SJCRH30 (cell line): ENCODE measurements at places on chromosomes 1 and 21.

- DNase-seq = peak; percentile 55
These were observed 215.4 kb downstream of the OLFM3 start for GRCh38 chr1:101781201-101781831.

DNA sequence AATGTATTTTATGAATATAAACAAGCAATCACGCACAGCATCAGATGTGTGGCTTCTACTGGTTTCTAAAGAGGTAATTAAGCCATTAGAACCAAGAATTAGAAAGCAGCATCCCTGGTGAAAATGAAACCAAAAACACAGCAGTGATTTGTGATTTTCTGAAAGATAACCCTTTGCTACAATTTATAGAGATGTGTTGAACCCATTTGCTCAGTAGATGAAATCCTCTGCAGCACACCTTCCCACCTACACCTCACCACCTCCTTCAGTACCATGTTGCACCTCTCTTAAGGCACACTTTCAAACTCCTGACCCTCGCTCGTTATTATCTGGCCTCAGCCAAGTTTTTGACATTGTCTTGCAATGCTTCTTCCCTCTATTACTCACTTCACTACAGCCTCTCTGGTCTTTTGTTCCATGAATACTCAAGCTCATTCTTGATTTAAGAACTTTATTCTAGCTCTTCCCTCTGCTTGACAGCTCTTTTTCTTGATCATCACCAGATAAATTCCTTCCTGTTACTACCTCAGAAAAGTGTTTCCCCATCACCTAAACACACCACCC is 38.6 kb downstream of the NSL1 start:
- DNase-seq = no peak

DNA sequence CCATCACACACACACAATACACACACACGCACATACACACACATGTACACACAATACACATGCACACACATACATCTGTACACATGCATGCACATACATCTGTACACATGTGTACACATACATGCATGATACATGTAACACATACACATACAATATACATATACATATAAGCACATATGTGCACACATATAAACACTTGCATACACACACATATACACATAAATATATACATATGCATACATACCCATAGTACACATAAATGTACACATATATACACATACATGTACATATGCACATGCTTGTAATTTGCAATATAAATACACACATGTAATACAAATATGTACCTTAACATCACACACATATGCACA is 282.6 kb upstream of the VAMP3 start:
- DNase-seq = no peak

DNA sequence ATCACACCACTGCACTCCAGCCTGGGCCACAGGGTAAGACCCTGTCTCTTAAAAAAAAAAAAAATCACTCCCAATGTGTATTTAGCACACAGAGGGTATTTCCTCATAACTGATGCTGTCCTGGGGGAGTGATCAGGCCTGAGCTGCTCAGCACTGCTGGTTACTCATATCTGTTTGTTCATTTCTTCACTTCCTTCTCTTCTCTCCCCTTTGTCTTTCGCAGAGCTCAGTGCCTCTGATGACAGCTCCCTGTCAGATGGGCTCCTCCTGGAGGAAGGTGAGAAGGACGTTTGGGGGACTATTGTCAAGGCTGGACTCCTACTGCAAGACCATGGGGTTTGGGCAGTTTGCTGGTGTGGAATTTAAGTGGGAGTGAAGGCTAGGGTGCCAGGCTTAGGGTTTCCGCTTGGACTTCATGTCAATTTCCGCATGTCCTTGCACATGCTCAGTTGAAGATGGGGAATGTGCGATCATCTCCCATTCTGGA is 13.0 kb downstream of the INAVA start:
- no peak for DNase-seq

GRCh38 chr1:186785503-186785902 is 43.2 kb upstream of the PLA2G4A start:
- DNase-seq = no peak

DNA sequence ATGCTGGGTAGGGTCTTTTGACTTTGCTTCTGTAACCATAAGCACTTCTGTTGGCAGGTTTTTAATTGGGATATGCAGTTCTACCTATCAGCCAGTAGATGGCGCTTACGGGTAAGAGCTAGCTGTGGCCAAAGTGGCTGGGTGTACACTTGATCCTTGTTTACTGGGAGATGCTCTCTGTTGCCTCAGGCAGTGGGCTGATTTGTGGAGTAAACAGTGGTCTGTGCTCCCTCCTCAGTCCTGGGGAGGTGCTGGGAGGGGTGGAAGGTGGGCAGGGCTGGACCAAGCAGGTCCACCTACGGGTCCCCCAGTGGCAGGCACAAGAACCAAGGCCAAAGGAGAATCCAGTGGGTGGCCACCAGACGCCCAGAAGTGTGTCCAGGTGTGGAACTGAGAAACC is 43.4 kb downstream of the RALGPS2 start:
- DNase-seq = peak; percentile 20

- DNase-seq = no peak
These were observed 29.4 kb upstream of the KCNJ15 start for GRCh38 chr21:38227401-38227800.

DNA sequence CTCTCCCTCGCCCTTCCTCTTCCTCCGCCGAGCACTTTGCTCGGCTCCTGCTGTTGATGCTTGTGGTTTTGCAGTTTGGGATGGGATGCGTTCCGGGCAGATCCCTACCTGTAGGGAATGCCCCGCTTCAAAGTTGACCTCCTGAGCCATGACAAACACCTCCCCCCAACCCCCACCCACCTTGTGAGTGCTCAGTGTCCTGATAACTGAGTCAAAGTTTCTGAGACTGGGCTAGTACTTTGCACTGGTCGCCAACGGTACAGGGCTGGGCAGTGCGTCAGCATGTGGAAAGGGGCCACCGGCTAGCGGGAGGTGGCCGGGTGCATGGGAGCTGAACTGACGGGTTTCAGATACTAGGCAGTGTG is 771 bp downstream of the RABGAP1L start:
- DNase-seq = peak; percentile 12

DNA sequence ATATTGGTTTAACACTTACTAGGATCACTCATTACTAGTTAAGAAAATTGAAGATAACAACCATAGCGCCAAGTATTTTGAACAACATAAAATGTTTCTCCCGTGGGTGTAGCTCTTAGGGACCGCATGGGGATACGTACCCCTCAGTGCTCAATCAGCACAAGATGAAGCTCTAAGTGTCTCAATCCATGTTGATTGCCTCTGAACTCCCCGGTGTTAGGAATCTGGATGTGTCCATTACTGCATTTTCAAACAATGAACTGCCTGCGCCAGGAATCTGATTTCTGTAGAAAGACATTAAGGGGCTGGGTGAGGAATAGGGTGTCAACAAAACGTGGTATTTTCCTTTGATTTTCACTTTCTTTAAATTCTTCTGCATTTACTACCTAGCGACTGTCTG is 100.2 kb downstream of the LMO4 start:
- DNase-seq = no peak

- DNase-seq = peak; percentile 85
These were observed 56.4 kb downstream of the KIF26B start for GRCh38 chr1:245211035-245211749.

DNA sequence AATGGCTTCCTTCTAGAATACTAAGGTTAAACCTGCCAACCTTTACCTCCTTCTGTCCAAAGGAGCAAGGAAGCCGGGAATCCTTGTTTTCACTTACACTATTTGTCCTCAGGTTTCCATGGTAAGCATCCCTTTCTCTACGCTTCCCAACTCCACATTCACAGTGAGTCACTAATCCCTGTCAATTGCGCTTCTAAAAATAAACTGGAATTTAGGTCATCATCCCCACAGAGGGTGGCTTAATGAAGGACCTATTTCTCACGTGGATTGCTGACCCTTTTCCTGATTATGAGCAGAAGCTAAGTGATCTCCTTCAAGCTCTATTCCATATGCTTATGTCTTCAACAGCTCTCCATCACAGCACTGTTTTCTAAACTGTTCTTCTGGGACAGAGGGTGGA is 39.9 kb upstream of the ABCA4 start:
- peak; percentile 29 for DNase-seq
